Trophoblast cell (in vitro differentiated cells and primary cell): ENCODE measurements at places on chromosomes 3 and 15.
A peak's percentile ranks its signal among the peaks of the same experiment; 100 is the strongest.

DNA sequence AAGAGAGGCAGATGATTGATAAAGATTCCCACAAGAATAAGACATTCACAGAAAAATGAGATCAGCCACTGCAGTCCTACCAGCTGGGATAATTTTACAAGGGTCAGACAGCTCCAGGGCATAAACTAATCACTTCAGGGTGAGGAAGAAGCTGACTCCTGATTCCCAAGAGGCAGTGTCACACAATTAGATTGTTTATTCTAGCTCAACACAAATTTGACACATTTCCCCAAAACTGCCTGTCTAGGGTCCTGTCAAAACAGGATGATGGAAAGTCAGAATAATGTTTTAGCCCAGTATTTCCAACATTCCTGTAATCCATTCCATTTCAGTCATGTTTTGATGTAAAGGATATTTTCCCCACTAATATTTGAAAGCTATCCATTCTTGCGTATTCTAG lies 110.8 kb downstream of the TNIK start:
- DNase-seq, result no peak

DNA sequence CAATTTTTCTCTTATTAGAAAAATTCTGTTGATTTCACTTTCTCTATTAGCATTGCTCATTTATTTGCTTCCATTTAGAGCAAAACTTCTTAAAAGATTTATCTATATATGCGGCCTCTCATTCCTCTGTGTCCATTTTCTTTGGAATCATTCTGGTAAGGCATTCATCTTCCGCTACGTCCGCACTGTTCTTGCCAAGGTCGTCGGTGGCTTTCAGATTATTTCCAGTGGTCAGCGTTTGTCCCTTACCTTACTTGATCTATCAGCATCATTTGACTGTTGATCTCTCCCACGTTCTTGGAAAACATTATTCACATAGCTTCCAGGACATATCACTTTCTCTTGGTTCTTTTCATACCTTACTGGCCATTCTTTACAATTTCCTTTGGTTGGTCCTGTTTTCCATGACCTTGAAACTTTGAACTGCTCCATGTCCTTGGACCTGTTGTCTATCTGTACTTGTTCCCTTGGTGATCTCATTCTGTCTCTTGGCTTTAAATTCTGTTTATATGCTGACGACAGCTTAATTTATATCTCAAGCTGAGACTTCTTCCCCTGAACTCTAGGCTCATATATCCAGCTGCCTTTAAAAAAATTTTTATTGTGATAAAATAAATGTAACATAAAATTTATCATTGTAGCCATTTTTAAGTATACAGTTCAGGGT lies 54.5 kb downstream of the SLMAP start:
- DNase-seq, result no peak

DNA sequence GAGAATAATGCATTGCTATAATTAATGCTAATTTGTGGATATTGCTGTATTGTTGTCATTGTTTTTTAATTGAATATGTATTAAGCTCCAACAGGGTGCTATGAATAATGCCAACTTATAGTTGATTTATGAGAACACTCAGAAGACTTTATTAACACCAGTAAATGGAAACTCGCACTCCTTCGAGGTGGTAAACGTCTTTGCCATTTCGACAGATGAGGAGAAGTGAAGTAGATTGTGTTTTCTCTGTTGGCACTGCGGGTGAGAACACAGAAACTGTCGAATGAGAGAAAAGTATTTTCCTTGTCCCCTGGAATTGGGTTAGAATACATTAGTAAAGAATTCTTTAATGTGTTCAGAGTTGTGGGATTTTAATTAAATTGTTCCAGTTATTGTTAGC lies 354.5 kb downstream of the LPP start:
- DNase-seq, result no peak

DNA sequence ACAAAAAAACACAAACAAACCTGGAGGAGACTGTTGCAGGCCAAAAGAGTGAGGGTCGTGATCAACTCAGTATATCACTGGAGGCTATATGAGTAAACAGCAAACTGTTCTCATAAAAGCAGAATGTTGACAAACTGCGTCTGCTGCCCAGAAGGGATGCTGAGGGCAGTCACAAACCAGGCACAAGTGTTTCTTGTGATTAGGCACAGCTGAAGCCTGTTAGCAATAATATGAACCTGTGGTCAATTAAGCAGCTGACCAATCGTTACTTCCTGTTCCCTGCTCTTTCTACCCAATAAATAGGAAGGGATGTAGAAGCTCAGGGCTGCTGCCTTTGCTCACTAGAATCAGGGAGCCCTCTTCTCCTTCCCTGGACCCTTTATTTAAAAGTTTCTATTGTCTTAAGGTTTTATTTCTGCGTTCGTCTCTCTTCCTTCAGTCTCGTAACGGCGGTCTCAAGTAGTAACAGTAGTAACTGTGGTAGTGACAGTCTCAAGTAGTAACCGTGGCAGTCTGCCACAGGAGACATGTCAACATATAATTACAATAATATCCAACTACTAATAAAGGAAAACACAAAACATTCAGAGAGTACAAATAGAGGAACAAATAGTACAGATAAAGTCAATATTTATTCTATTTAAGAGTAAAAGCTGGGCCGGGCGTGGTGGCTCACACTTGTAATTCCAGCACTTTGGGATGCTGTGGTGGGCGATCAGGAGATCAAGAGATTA lies 698.4 kb upstream of the CCDC54 start:
- DNase-seq, result no peak

- peak; percentile 97 for DNase-seq
Observed at GRCh38 chr15:52228921-52229320, 37.7 kb upstream of the GNB5 start.

GRCh38 chr15:31487811-31488436 lies 161.3 kb downstream of the KLF13 start:
- no peak for DNase-seq

DNA sequence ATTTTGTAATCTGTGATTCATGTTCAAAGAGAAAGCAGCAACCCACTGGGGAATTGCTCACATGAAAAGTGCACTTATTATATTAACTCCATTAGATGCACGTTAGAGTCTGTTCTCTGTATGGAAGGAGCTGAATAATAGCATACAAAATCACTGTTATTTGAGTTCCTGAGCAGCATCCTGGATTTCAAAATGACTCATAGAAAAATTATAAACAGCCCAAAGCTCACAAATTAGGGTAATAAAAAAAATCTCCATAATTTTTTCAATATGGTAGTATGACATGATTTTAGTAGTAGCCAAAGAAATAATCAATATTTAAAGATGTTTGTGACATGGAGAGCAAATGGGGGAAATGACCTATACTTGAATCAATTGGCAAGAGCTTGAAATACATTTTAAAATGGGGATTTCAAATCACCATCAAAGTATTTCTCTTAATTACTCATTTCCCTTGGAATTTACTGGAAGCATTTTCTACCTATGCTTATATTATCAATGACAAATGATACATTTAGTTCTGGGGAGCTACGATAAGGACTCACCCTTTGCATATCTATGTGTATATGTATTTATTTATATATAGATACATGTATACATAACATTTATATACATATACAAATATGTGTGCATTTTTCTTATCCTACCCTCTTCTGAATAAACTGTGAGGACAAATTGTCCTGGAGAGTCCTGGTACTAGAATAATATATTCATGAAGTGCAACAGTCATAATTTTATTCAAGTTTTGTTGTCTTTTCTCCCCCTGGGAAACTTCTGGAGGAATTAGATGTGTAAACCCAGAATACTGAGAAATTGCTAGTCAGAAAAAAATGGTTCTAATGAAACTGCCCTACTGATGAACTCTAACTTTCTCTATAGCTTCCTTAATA lies 116.3 kb downstream of the RPL22L1 start:
- no peak for DNase-seq

DNA sequence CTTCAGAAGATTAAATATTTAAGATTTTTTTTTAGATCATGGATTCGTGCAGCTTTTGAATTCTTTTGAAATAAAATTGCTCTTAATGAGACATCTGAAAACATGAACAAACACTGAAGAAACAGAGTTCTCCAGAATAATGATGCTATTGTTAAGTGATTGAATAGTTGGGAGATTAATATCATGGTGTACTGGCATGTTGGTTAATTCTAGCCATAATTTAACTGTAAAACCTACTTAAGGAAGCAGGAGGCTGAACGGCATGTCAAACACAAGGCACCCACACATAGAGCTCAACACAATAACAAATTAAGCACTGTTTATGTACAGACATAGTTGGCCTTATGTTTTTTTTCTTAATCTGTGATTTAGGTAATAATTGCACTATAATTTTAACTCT lies 185.6 kb downstream of the RBMS3 start:
- DNase-seq, result no peak

DNA sequence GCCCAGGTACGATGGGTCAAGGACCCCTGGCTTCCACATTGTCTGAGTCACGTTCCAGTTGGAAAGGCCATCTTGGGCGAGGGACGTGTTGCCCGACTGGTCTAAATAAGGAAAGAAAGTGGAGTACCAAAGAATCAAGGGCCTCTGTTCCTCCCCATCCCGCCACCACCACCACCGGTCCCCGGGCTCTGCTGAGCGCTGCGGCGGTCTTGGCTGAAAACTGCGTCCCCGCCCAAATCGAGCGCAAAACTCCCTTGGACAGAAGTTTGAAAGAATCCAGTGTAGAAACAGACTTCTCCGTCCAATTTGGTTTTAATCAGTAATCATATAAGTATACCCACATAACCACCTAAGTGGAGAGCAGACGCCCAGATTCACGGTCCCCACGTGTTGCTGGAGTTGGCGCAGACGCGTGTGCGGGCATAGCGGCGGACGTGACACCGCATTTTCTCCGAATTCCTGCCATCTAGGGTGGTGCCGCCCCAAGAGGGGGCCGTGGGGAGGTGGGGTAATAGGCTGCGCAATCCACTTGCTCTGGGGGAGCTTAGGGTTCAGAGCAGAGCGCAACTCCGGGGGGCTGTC lies 243.8 kb upstream of the TOPAZ1 start:
- no peak for DNase-seq

DNA sequence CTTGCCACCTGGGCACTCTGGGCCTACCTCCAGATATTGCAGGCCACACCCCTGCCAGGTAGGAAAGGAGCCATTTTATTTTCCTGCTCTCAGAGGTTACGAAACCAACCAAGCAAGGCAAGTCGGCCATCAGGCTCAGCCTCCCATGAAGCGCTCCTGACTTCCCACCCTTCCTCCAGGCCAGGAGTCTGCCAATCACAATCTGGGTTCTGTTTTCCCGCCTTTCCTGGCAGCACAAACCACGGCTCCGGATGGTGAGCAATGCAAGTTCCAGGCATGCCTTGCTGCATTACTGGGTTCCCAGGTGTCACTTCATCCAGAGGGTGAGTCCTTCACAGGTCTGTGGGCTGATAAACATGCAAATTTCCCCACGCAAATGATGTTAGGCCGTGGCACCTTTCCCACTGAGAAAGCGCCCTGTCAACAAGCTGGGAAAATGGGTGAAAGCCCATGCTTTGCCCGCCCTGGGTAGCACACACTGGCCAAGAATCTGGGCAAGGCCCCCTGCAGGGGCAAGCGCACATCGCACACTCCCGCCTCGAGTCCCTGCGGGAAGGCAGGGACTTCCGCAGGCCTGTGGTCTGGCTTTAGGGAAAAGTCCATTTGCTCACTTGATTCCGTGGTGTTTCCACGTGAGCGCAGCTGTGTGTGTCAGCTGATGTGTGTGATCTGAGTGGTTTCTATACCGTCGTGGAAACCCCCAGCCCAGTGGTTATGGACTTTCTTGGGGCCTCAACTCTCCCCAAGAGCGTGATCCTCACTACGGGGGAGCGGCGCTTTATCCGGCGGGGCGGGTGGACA lies 61.6 kb upstream of the RYK start:
- peak; percentile 85 for DNase-seq

- DNase-seq, result peak; percentile 35
Observed at GRCh38 chr3:172530566-172530965, 7.3 kb upstream of the TNFSF10 start.

GRCh38 chr3:88123526-88123925 lies 26.2 kb upstream of the C3orf38 start:
- DNase-seq, result no peak

GRCh38 chr15:35117543-35118265 lies 32.6 kb upstream of the NANOGP8 start:
- DNase-seq, result no peak

DNA sequence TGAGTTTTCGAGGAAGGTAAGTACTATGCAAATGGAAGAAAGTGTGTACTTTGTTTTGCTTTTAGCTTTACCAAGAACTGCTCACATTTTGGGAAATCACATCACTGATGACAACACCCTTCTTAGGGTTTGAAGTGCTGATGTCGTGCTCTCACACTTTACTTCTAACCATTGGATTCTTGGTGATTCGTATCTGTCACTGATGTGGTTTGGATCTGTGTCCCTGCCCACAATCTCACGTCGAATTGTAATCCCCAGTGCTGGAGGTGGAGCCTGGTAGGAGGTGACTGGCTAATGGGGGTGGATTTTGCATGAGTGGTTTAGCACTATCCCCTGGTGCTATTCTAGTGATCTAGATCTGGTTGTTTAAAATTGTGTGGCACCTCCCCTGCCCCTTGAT lies 75.4 kb upstream of the RGMA start:
- no peak for DNase-seq

- no peak for DNase-seq
Observed at GRCh38 chr3:46272028-46272451, 29.8 kb downstream of the CCR3 start.

GRCh38 chr3:149619136-149619535 lies 38.7 kb downstream of the WWTR1 start:
- no peak for DNase-seq

- DNase-seq, result no peak
Observed at GRCh38 chr15:64122936-64123351, 27.2 kb downstream of the SNX1 start.
